NCI-H1694 (cell line): ENCODE measurements at places on chromosomes 4 and X.

DNA sequence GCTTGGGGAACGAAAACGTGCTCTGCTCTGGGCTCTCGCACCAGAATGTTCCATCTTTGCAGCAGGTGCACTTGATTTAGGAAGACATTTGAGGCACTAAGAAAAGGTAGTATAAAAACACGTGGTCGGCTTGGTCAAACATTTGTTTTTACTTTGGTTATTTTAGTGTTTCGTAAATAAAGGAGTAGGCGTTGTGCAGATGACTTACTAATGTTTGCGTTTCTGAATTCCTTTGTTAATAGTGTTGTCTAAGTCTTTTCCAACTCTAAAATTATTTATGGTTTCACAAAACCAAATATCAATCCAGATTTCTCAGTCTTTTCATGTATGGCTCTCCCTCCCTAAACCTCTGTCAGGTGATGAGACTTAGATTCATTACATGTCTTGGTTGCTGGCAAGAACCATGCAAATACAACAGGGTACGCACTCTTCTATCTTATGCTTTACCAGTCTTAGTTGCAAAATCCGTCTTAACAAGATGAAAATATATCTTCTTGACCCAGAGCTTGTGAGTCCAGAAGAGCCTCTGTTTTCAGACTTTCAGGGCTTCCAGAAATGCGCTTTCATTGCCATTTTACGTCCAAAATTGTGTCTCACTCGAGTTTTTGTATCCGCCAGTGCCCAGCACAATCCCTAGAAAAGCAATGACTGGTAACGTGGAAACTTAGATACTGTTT is 686 bp downstream of the MTHFD2L start:
- DNase-seq, result no peak

GRCh38 chr4:32425243-32425642 is 1705.1 kb downstream of the PCDH7 start:
- no peak for DNase-seq

DNA sequence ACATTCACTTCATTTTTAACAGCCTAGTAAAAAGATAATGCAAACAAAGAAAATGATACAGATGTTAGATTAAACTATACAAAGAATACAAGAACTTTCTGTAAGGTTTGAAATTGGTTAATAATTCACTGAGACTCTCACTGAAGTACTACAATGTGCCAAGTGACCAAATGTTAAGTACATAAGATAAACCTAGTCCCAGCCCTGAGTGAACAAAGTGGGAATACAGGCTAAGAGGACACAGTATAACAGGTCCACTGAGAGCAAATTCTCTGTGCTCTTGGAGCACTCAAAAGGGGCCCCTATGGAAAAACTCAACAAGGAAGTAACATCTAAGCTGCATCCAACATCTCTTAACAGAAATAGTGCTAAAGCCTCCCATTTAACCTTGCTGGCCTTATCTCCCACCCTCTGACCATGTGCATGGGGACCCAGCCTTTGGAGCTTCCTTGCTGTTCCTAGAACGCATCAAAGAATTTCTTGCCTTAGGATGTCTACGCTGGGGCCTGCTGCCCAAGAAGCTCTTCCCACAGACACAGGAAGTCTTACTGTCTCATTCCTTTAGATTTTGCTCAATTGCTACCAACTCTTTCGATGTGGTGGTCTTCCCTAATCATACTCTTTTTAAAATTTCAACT is 113.4 kb downstream of the ZAR1 start:
- no peak for DNase-seq

DNA sequence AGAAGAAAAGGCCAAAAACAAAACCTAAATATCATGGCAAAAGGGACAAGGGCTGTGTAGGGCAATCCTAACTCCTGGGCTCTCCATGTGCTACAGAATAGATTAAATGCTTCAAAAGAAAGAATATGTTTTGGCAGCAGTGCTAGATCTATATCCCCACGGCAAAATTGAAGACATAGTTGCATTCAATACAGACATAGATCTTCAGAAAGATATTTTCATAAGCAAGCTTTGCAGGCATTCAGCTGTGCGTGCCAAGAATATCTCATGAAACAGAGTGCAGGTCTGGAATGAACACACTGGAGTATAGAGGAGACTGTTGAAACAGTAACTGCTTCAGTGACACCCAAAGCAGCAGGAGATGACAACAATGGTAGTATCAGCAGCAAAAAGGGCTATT is 1476.9 kb downstream of the ARAP2 start:
- no peak for DNase-seq

- DNase-seq, result no peak
Measured at GRCh38 chr4:77043507-77044136, 32.2 kb downstream of the CCNI start.

GRCh38 chr4:26035921-26036320 is 121.9 kb downstream of the SMIM20 start:
- DNase-seq, result no peak

- no peak for DNase-seq
Measured at GRCh38 chrX:39811376-39811775, 286.4 kb downstream of the BCOR start.

DNA sequence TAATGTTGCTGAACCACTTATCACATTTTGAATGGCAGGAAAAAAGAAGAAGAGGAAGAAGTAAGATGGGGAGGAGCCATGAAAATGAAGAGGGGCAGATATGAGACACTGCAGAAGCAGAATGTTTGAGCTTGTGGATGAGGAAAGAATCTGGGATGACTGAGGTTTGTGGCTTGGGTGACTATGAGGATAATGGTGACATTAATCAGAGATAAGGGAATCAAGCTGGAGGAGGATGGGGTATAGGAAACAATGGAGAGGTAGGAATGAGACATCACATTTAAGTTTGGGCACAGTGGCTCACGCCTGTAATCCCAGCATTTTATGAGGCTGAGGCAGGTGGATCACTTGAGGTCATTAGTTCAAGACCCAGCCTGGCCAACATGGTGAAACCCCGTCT is 19.1 kb upstream of the PHF8 start:
- no peak for DNase-seq

GRCh38 chrX:102995316-102995715 is 58.2 kb downstream of the RAB40AL start:
- no peak for DNase-seq

DNA sequence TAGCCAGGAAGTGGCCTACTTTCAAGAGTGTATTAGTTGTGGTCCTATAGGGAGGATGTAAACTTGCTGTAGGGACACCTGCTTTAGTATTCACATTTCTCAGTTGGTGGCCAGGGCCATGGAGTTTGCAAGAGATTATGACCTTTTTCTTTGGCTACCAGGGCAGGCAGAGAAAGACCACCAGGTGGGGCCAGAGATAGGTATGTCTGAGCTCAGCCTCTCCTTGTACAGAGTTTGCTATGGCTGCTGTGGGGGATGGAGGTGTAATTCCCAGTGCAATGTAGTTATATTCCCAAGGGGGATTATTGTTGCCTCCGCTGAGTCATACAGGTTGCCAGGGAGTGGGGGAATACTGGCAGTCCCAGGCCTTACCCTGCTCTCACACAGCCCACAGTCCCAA is 26.3 kb upstream of the DACH2 start:
- no peak for DNase-seq

GRCh38 chrX:148728901-148729300 is 228.5 kb downstream of the AFF2 start:
- no peak for DNase-seq

- DNase-seq, result no peak
Measured at GRCh38 chr4:6278801-6279197, 9.1 kb downstream of the WFS1 start.

DNA sequence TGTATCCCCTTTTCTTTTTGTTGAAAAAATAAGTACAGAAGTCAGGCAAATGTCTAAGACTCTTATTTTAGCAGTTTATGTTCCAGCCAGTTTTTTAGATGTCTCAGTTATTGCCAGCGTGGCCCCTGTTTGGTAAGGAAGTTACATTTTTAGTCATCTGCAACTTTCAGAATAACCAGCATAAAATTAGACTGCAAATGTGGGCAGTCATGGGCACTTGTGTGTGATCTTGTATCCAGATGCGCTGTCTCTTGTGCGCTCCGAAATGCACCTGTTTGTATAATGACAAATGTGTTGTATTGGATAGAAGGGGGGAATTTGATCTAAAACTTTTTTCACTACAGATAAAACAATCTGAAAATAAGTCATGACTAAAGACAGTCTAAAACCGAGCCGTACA is 44.3 kb upstream of the CLCN4 start:
- no peak for DNase-seq

- DNase-seq, result no peak
Measured at GRCh38 chrX:2962381-2962780, 33.2 kb upstream of the ARSD start.

- no peak for DNase-seq
Measured at GRCh38 chr4:176422511-176422910, 102.7 kb downstream of the SPCS3 start.

- no peak for DNase-seq
Measured at GRCh38 chr4:128582427-128582870, 227.1 kb upstream of the JADE1 start.

GRCh38 chrX:120361764-120362305 is at the start of gene ATP1B4:
TSS of gene ATP1B4 (plus strand) at chrX:120362089. CDS start at chrX:120362169, 80 bp downstream.
- no peak for DNase-seq

- no peak for DNase-seq
Measured at GRCh38 chrX:79300856-79301255, 66.3 kb downstream of the ITM2A start.

GRCh38 chr4:17195461-17196275 is 297.2 kb upstream of the LDB2 start:
- no peak for DNase-seq

GRCh38 chr4:94519019-94519418 is 67.3 kb downstream of the PDLIM5 start:
- no peak for DNase-seq

DNA sequence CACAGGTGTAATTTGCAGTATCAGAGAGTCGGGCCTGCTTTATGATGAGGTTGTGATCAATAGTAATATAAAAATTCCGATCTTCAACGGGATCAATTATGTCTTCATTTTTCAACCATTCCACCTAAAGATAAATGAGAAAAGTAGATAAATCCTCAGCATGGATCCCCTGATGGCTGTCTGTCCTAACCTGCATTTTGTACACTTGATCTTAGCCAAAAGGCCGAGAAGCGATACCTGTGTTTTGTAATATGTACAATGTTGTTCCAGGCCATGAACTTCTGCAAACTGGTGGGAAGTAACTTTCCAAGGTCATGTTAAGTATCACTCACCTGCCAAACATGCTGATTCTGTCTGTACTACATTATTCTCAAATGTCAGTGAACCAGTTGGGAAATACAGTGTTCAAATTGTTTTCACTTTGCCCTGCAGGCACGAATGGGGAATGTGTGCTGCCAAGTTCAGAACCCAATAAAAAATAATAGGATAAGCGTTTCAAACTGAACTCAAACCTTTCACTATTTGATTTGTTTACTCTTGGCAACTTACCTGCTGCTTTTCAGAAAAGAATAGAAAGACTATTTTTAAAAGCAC is 298.1 kb downstream of the UNC5C start:
- no peak for DNase-seq

- DNase-seq, result no peak
Measured at GRCh38 chr4:108165586-108165985, 3.1 kb downstream of the LEF1 start.

- no peak for DNase-seq
Measured at GRCh38 chr4:40211224-40212185, 14.7 kb downstream of the RHOH start.

- no peak for DNase-seq
Measured at GRCh38 chr4:128858879-128859671, 49.6 kb downstream of the JADE1 start.

DNA sequence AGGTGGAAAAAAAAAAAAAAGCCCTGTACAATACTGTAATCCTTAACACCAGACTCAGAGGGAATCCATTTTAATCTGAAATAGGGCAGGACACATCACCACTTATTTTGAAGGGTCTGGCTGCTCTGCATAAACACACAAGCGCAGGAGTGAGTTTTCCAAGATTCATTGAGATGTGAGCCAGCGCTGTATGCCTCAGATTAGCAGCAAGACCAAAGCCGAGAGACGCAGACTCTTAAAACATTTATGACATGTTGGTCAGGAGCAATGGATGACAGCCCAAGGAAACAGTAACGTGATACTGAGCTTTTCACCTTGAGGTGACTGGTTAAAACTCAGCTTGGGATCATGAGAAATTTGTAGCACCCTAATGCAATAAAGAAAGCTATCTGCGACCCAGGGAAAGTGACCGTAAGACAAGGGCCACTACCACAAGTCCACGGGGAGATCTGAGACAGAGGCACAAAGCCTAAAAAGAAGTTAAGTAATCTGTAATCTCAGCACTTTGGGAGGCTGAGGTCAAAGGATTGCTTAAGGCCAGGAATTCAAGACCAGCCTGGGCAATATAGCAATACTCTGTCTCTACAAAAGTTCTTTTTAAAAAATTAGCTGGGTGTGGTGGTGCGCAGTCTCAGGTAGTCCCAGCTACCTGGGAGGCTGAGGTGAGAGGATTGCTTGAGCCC is 210.6 kb downstream of the COL25A1 start:
- no peak for DNase-seq

GRCh38 chr4:13328591-13328990 is 155.5 kb downstream of the RAB28 start:
- DNase-seq, result no peak
